ENCODE measurements at places on chromosomes 4 and X.

- no peak for DNase-seq
Measured at GRCh38 chr4:87055311-87055710, 120.5 kb downstream of the AFF1 start.

DNA sequence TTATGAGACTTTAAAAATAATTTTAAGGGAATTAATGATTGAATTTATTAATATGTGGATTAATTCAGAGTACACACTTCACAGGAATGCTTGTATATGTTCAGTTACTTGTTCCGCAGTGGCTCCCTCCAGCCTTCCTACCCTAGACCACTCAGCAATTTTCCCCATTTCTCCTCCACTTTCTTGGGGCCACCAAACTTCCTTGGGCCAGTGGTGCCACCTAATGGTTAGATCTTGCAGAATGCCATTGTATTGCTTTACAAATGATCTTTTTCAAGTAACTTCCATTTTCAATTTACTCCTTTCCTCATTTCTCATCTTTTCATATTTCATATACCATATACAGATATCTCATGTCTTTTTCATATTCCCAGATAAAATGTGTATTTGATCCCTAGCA, 3.6 kb upstream of the RNF175 start:
- no peak for DNase-seq

- no peak for DNase-seq
Measured at GRCh38 chr4:61877893-61878292, 677.8 kb downstream of the ADGRL3 start.

DNA sequence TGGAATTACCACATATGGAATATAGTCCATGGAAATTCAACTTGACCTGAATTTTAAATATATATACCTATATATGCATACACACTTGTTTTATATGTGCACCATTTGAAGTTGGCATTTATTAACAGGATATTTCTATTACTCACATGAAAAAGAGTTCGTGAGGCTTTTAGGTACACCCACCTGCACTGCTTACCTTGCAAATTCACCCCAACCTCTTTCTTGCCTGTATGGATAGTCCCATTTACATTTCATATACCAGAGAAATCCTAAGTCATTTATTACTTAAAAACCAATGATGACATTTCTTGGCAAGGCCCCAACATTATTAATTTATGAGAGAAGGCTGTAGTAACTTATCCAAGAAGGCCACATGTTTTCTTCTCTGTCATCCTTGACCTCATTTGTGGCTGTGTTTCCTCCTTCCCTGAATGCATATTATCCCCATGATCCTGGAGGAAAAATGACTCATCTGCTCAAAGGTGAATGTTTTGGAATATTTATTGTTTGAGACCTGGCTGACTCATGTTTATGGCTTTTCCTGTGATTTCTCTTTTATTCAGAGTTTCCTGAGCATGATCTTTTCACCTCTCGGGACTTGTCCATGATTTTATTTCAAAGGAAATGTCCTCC, 62.2 kb upstream of the FAM241A start:
- no peak for DNase-seq

GRCh38 chrX:15438332-15438731, 54.1 kb upstream of the VEGFD start:
- no peak for DNase-seq

DNA sequence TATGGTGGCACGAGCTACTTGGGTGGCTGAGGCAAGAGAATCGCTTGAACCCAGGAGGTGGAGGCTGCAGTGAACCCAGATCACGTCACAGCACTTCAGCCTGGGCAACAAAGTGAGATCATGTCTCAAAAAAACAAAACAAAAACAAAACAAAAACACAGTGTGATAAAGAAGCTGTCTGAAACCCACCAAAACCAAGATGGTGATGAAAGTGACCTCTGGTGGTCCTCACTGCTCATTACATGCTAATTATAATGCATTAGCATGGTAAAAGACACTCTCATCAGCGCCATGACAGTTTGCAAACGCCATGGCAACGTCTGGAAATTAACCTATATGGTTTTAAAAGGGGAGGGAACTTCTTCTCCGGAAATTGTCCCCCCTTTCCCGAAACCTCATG, 29.4 kb upstream of the OPHN1 start:
- peak; percentile 2 for DNase-seq

DNA sequence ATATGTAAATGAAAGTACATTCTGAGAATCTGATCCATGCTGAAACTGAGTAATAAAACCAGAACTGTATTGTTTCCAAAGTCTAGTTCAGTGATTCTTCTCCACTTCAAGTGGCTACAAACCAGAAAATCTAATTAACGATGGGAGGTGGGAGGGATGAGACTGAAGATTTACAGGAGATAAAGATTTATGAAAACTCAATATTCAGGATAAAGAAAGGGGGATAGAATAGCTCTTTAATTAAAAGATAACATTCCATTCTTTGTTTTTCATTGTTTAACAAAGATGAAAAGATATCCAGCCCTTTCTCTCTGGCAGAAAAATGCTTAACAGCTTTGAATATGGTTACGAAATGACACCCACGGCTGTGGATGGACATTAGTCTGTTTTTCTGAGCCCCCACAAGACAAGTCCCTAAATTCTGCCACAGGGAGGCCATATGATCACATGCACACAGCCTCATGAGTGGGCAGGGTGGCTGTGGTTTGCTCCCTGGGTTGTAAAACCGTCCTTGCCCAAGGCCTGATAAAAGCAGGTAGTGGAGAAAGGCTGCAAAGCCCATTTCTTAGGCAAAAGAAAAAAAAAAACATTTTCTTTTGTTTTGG, 36.4 kb downstream of the TMEM150C start:
- no peak for DNase-seq

GRCh38 chr4:144711700-144712456, 65.9 kb downstream of the HHIP start:
- no peak for DNase-seq

DNA sequence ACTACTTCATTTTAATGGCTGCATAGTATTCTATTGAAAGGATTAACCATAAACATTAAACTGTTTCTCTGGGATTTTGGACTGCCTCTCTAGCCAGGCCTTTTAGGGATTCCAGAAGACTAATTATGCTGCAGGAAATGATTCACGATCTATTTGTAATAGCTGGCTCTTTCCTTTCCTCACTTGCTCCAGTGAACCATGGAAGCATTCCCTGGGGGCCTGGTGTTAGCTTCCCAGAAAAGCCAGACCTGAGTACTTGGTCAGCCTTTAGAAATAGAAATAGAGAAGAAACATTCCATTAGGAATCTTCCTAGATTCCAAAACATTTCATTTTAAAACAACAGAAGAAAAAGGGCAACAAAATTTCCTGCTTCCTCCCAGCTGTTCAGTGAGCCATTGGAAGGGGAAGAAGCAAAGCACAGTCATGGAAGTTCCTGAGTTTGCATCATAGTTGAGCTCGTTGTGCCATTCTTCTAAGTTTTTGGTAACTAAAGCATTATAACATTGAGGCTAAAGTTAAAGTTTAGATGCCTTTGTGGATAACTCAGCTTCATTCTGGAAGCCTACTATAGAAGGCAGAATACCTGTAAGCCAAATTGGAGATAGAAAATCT, 83.5 kb downstream of the NPNT start:
- DNase-seq = no peak

GRCh38 chrX:154719132-154719675, 31.7 kb downstream of the GAB3 start:
- DNase-seq = peak; percentile 45

DNA sequence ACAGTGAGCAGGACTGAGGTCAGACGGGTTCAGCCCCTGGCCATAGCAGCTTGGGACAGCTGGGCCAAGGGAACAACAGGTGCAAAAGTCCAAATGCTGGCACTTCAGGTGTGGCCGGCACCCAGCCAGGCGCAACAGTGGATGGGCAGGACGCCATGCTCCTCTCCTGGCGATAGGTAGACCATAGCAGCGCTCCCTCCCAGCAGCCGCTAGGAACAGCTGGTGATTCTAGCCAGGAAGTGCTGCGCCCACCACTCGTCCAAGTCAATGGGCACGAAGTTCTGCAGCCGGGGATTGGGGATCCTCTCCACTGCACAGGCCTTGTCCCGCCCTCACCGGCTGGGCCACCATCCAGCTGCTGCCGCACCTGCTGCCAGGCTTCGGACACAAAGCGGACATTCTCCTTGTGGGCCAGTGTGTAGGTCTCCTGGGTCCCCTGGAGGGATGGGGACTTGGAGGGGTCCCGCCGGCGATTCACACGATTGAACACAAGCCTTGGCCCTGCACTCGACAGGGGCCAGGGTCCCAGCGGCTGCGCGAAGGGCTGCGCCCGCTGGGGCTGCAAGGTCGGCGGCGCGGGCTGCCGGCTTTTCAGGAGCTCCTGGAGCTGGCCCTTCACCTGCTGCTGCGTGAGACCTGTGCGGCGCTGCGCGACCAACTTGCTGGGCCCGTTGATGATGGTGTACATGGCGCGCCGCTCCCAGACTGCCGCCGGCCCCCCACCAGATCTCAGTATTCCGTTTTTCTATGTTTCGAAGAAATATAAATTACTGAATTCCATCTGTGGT, 227.5 kb upstream of the STK26 start:
- no peak for DNase-seq

- no peak for DNase-seq
Measured at GRCh38 chrX:40082447-40083119, 15.2 kb downstream of the BCOR start.

GRCh38 chr4:17758485-17758884, 22.9 kb downstream of the FAM184B start:
- DNase-seq = no peak

- DNase-seq = no peak
Measured at GRCh38 chrX:134895805-134896581, 94.8 kb upstream of the SMIM10 start.

DNA sequence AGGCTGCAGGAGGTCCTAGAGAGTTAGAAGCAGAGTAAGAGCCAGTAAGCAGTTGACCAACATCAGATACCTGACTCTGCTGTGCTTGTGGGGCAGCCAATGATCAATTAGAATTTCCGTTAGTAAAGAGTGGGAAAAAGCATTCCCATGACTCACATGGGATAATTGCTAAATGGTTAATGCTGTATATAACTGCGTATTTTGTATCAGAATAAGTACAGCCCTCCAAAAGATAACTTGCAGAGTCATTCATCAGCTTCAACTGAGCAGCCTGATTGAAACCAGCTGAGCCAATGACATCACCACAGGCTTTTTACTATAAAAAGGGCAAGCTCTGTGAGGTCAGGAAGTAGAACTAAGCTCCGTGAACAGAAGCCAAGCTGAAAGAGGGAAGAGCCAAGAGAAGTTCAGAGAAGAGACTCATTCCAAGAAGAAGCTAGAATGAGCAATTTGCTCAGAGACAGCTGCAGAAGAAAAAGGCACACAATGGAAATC, 67.9 kb downstream of the PPP3CA start:
- no peak for DNase-seq

GRCh38 chrX:20463296-20464075, 196.8 kb upstream of the RPS6KA3 start:
- DNase-seq = no peak

DNA sequence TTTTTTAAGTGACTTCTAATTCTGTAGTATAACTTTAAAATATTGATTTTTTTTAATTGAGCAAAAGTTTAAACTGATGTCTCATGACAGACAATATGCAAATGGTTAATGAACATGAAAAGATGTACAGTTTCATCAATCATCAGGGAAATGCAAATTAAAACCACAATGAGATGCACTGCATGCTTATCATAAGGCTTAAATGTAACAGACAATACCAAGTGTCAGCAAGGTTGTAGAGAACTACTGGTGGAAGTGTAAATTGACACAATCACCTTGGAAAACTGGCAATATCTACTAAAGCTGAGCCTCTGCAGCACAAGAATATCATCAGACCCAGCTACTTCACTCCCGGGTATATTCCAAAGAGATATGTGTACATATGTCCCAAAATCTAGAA, 70.2 kb upstream of the DAPP1 start:
- no peak for DNase-seq

DNA sequence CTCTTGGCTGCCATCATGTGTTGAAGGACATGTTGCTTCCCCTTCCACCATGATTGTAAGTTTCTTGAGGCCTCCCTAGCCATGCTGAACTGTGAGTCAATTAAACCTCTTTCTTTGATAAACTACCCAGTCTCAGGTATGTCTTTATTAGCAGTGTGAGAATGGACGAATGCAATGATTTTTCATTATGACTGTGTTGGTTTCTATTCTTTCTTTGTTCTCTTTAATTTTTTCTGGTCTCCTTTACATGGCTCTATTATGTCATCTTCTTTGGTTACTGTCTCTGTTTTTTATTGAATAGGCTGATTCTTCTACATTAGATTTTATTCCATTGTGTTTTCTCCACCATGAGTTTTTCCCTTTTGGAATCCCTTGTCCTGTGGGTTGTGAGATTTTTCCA, 840.6 kb downstream of the TRAM1L1 start:
- DNase-seq = no peak

GRCh38 chr4:22029803-22030202, 81.2 kb upstream of the KCNIP4 start:
- no peak for DNase-seq

DNA sequence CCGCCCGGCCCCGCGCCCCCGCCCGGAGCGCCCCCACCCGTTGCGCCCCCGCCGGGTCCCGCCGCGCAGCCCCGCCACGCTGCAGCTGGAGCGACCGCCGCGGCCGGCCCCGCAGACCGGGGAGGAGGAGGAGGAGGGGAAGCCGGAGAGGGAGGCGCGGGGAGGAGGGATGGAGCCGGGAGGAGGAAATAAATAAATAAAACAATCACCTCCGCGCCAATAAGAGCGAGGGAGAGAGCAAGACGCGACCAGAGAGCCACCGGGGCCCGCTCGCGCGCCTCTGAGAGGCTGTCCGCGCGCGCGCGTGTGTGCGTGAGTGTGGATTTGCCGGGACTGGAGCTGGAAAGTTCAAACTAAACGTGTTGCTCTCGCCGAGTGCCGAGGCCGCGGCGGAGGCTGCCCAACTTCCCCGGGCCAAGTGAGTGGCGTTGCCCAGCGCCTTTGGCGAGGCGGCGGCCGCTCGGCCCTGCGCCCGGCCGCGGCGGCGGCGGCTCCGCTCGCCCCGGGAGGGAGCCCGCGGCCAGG, 2184.4 kb upstream of the TENM3 start:
- DNase-seq = peak; percentile 11

GRCh38 chr4:150818661-150819060, 196.4 kb downstream of the LRBA start:
- DNase-seq = no peak

- DNase-seq = no peak
Measured at GRCh38 chrX:136047016-136047642, 61.9 kb downstream of the SLC9A6 start.

DNA sequence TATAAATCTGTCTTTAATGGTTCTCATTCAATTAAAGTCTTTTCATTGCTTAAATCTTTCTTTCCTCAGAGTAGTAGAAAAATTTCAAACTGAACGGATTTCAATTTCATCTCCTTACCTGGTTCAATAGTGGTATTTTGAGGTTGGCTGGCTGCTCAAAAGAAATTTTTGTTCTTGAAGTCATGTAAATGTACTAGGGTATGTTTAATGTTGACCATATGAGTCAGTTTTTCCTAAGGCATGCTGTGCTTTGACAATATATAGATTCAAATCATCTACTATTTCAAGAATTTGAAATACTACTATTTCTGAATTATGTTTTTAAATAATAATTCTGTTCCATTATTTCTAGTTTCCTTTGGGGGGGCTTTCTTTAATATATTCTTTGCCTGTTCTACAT, 105.5 kb downstream of the PACRGL start:
- no peak for DNase-seq

GRCh38 chrX:49116716-49117115, 6.8 kb downstream of the GPKOW start:
- no peak for DNase-seq
